ENCODE measurements at places on chromosomes 5 and 9.

GRCh38 chr5:73302797-73303147 lies 129.8 kb downstream of the TMEM174 start:
- H3K4me3 ChIP-seq, result no peak overlapping the region
- peaks cover 11% of the 10 kb centered on the region for H3K36me3 ChIP-seq
- peaks cover 16% of the 10 kb centered on the region for H3K4me1 ChIP-seq
- no peak overlapping the region for H3K27ac ChIP-seq

- peaks cover 15% of the 10 kb centered on the region for H3K36me3 ChIP-seq
- peaks cover 18% of the 10 kb centered on the region for H3K4me1 ChIP-seq
- H3K4me3 ChIP-seq, result no peak overlapping the region
- no peaks in the 10 kb centered on the region for H3K27me3 ChIP-seq
- H3K27ac ChIP-seq, result no peak overlapping the region
- DNase-seq, result no peak
Observed at GRCh38 chr9:109087795-109088194, 32.0 kb downstream of the TMEM245 start.

GRCh38 chr5:6404129-6404528 lies 25.8 kb upstream of the MED10 start:
- no peak overlapping the region for H3K4me3 ChIP-seq
- peaks cover 2% of the 10 kb centered on the region for H3K36me3 ChIP-seq
- DNase-seq, result no peak
- H3K27me3 ChIP-seq, result peaks cover 73% of the 10 kb centered on the region
- H3K27ac ChIP-seq, result no peak overlapping the region

GRCh38 chr9:89497978-89498851 lies at the start of gene SEMA4D:
Gene SEMA4D (minus strand): TSS chr9:89498113. CDS start chr9:89405456, 92,657 bp downstream.
- H3K27ac ChIP-seq, result peak within 1 kb of the TSS; percentile 97
- peaks cover 7% of the 10 kb centered on the region for H3K36me3 ChIP-seq
- H3K4me1 ChIP-seq, result peaks cover 80% of the 10 kb centered on the region
- H3K27me3 ChIP-seq, result no peaks in the 10 kb centered on the region

DNA sequence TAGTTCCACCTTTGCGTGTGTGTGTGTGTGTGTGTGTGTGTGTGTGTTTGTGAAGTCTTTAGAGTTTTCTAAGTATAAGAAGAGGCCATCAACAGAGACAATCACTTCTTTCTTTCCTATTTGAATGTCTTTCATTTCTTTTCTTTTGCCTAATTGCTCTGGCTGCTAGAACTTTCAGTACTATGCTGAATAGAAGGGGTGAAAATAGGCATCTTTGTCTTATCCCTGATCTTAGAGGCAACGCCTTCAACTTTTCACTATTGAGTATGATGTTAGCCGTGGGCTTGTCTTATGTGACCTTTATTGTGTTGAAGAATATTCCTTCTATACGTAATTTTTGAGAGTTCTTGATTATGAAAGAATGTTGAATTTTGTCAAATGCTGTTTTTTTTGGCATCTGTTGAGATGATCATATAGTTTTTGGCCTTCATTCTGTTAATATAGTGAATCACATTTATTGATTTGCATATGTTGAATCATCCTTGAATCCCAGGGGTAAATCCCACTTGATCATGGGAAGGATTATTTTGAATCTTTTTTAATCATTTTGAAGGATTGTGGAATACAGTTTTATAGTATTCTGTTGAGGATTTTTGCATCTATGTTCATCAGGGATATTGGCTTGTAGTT lies 134.8 kb upstream of the CD180 start:
- H3K27ac ChIP-seq, result no peak overlapping the region
- no peaks in the 10 kb centered on the region for H3K4me1 ChIP-seq
- H3K4me3 ChIP-seq, result no peak overlapping the region
- no peaks in the 10 kb centered on the region for H3K36me3 ChIP-seq
- peaks cover 5% of the 10 kb centered on the region for H3K27me3 ChIP-seq
- no peak for DNase-seq

GRCh38 chr9:90943341-90943740 lies 141.7 kb downstream of the SYK start:
- no peak overlapping the region for H3K27ac ChIP-seq
- DNase-seq, result no peak
- peaks cover 64% of the 10 kb centered on the region for H3K27me3 ChIP-seq

DNA sequence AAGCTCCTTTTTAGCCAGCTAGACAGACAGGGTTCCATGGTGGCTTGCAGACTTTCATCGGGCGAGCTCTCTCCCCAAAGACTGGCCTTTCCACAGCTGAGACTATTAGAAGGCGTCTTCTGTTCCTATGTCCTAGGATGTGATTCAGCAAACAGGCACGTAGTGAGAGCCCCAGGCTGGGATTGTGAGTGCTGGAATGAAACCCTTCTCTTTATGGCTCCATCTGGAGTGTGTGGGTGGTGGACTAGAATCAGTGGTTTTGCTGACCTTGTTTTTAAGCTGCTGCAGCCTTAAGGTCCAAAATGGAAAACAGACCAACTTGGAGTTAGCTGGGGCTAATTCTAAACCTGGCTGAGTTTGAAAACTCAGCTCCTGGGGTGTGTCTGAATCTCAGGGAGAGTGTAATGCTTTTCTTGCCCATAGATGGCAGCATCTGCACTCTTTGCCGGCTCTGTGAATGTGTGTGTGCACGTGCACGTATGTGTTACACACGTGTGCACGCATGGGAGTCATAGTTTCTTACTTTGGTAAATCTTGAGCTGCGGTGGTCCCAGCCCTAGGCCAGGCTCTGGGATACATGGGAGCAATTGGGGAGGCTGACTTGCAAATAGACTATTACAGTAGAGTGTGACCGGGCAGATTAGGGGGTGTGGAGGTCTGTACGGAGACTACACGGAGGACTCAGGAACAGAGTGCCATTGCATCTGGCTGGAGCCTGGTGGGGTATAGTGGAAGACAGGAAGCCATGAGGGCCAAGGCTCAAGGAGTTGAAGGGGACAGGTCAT lies 10.7 kb downstream of the GSN start:
- peaks cover 4% of the 10 kb centered on the region for H3K27me3 ChIP-seq
- H3K4me1 ChIP-seq, result peaks cover 10% of the 10 kb centered on the region
- H3K4me3 ChIP-seq, result no peak overlapping the region
- H3K27ac ChIP-seq, result no peak overlapping the region
- peaks cover 8% of the 10 kb centered on the region for H3K36me3 ChIP-seq

All from T-helper 17 cell (primary cell).